NCI-H446 treated with DMSO at 0.1 percent for 48 hours (cell line): ENCODE measurements at places on chromosomes 7 and 10.

DNA sequence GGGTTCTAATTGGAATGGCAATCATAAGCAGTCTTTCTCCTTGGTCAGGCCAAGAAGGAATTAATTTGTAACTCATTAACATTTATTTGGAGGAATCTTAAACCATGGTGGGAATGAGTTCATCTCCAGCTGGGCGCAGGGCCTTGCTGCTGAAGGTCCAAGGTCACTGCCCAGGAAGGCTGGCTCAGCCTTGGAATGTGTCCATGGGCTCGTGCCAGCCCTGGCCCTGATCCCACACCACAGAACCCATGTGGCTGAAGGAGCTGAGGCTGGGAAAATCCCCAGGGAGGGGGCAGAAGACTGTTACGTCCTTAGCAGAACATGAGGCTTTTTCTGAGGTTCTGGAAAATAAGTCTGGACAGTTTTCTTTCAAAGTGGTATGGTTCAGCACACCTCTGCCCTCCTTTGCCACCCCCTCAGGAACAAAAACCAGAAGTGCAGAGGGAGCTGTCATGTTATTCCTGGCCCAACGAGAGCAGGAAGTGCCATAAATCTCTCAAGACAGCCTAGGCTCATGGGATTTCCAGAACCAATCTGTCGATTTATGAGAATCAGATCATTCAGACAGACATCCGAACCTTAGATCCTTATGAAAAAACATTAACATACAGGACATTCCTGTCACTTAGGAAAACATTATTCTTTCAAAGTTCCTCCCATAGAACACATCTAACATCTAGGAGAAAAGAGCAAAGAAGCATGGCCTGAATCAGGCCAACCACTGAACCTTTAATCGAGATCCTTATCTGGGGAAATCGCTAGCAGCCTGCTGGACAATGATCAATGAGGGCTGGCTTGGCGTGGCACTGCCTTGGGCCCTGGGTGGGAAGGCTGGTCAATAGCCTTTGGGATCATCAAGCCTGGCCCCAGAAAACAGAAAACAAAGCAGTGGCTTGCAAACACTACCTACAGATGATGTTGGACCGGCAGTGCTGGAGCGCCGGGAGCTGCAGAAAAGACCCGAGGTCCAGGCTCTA is 134.3 kb downstream of the TAX1BP1 start:
- peak; percentile 14 for DNase-seq

GRCh38 chr10:35208536-35208935 is 81.9 kb downstream of the CREM start:
- DNase-seq, result no peak

DNA sequence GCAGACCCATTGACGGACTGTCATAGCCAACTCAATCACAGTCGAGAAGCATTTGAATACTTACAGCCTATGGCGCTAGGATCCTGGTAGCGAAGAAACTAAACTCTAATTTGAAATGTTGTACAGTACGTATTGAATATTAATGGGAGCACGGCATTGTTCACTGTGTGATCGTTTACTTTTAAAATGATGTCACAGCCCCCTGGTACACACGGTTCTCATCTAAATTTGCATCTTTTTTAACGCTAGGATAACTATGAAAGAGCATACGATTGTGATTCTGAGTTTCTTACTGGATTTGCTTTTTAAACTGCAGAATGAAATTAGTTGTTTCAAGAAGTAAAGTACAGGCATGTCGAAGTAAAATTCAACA is 895 bp upstream of the NAPEPLD start:
- DNase-seq, result no peak

GRCh38 chr7:151110941-151111645 is 24.8 kb downstream of the AGAP3 start:
- no peak for DNase-seq

- DNase-seq, result peak; percentile 48
These were observed 12.7 kb downstream of the HNRNPF start for GRCh38 chr10:43396061-43396927.

DNA sequence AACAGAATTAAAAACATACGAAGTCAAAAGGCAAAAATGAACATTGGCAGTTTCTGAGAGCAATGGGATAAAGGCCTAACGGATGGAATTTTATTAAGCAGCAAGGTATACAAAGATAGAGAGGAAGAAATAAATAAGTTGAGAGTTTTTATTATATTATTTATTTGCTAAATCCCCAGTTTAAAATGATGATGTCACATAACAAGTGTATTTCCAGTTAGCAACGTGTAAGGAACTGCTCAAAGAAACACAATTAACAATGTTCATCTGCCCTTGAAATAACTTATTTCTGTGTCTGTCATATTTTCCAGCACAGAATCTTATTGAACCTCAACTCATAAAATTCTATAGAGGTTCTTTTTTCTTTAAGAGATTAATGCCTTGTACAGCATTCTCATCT is 108.6 kb upstream of the TMEM106B start:
- no peak for DNase-seq

GRCh38 chr7:82810558-82811259 is 352.0 kb downstream of the PCLO start:
- DNase-seq, result peak; percentile 58

DNA sequence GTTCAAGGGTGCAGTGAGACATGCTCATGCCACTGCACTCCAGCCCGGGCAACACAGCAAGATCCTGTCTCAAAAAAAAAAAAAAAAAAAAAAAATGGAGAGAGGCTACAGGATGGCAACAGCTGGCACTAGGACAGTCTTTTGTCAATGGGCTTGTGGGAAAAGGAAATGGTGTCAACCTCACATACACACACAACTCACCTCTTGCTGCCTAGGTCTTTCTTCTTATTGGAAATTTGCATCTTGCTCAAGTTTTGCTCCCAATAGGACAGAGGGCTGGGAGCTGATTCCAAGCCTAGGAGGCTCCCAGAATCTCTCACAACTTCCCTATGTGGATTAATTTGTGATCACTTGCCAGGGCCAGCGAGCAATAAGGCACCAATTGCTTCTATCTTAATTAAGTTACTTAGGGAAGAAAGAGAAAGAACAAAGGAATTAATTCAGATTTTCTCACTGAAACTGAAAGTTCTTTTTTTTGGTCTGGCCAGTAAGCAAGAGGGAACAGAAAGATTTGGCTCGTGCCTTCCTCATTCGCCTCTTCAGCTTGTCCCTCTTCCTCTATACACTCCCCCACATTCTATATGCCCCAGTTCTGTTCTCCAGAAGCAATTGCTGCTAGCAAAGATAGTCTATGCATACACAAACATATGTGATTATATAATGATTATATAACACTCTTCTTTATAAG is 33.8 kb downstream of the MAP3K8 start:
- no peak for DNase-seq

DNA sequence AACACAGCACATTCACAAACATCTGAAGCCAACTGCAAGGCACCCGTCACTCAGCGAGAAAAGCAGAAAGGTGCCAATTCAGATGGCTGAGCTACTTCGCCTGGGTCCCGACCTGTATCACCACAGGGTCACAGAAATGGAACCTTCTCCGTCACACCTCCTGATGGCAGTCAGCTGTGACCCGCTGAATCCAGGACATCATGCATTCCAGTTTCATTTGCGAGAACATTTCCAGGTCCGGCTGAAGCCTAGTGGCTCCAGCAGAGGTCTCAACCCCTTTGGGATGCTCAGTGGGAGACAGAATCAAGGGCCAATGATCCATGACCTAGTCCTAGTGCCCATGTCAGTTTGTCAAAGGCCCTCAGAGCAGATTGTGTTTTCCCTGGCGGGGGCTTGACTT is 193.6 kb upstream of the KLF14 start:
- DNase-seq, result no peak

DNA sequence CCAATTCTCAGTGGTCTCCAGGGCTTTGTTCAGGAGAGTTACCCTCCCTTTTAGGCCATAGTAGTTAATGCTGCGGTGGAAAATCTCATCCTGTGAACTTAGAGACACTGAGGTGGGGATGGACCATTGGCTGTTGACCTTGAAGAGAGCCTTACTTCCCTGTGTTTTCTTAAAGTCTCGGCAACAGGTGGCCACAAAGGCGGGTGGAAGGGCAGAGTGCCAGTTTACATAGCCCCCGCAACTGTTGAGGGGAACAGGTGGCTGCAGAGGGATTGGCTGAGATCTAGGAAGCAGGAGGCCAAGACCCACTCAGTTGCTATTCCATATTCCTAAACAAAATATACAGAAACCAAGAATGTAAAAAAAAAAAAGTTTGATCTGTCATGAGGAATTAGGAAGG is 160.6 kb downstream of the ST7 start:
- DNase-seq, result peak; percentile 47

- DNase-seq, result peak; percentile 36
These were observed 8.4 kb downstream of the AQP1 start for GRCh38 chr7:30920021-30920583.

DNA sequence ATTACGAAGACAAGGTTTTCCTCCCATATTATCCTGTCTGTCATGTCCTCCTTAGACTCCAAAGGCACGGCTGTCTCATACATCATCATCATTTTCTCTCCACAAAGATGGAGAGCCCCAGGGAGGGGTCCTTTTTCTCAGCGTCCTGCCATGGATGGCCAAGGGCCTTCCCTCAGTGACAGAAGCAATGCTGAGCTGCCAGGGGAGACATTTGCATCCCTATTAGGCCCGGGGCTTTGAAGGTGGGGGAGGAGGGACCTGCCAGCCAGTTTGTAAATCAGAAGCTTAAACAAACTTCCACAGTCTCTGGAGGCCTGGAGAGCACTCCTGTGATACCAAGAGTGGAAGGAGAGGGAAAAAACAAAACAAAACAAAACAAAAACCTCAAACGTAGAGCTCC is 112.4 kb upstream of the ADO start:
- DNase-seq, result no peak

DNA sequence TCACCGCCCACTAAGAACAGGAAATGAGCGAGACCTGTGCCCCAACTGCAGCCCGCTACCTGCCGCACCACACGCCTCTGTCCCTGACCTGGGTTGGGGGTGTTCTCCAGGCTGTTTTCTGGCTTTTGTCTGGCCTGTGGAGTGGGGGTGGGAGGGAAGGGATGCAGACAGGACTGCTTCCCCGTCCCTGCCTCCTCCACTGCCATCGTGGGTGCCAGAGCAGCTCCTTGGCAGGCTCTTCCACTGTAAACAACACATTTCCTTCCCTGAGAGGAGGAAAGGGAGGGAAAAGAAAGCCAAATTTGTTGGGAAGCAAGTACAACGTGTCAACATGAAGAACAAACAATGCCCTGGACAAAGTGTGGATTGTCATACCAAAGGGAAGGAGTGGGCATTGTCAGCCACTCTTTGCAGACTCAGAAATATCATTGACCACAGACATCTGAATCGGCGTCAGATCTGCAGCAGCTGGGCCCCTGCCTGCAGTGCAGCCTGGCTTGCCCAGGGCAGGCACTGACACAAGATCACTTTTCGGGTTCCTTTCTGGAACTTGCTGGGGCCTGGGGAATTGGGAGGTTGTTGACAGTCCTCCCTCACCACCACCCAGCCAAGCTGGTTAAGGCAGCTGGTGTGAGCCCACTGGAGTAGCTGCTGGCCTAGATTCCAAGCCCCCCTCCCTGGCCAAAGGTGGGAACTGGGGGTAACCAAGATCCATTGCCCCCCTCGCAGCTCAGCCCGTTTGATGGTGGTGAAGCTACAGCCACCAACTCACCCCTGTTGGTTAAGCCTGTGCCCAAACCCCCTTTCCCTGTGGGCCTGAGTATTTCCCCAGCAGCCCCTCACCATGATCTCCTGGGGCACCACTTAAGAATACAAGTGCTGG is 22.6 kb upstream of the TRIM8 start:
- DNase-seq, result no peak

GRCh38 chr7:27198871-27199801 is 755 bp downstream of the HOXA13 start:
- no peak for DNase-seq

- no peak for DNase-seq
These were observed 192.2 kb downstream of the PARD3 start for GRCh38 chr10:34622945-34623344.

DNA sequence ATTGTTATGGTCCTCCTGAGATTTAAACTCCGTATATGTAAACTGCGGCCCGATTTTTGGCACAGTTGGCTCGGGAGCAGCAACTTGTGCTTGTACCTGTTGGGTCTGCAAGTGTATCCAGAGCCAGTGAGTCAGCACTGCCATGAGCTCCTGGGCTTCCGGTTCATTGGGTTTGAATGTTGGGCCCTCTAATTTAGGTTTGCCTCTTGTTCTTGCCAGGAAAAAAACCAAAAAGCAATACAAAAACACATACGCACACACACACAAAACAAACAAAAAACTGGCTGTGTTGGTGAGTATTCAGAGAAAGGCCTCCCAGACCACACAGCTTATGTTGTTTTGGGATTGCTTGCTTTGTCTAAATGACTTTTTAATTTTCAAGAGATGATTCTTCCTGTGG is 26.3 kb downstream of the SND1 start:
- peak; percentile 47 for DNase-seq

DNA sequence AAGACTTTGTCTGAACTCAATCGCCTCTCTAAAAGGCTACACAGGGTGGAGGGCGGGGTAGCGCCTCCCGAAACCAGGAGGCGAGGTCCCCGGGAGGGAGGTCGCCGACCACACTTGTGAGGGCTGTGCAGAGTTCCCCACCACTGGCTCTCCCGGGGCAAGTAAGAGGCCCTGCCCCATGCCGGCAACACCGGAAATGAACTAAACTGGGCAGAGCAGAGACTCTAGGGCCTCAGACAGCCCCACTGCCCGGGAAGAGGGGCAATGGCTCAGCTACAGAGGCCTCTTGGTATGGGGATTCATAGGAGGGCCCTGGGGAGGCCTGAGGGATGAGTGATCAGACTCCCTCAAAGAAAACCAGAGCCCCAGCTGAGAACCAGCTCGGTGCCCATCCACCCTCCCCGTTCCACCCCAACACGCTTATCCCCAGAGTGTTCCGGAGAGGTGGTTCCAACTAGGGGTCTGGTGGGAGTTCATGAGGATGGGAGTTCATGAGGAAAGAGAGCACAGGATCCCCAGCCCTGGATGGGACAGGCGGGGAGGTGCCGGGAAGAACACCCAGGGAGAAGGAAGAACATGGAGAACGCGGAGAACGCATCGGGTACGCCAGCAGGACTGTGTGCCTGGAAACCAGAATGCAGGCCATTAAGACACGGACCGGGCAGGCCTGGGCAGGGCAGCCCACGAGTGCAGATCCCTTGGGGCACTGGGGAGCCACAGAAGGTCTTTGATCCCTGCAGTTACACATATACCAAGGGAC is 89.4 kb upstream of the MYL10 start:
- no peak for DNase-seq
